Activated CD4-positive, alpha-beta T cell treated with anti-CD3 and anti-CD28 coated beads, Interleukin-2, amount 10 ng/mL, durations not matched to agents 7 days and 5 days (primary cell): ENCODE measurements at places on chromosomes 1 and 21. TPM values are rescaled to one million over a fixed set of nuclear protein-coding genes. Genes with fewer than 3 reads are reported as not detected.

DNA sequence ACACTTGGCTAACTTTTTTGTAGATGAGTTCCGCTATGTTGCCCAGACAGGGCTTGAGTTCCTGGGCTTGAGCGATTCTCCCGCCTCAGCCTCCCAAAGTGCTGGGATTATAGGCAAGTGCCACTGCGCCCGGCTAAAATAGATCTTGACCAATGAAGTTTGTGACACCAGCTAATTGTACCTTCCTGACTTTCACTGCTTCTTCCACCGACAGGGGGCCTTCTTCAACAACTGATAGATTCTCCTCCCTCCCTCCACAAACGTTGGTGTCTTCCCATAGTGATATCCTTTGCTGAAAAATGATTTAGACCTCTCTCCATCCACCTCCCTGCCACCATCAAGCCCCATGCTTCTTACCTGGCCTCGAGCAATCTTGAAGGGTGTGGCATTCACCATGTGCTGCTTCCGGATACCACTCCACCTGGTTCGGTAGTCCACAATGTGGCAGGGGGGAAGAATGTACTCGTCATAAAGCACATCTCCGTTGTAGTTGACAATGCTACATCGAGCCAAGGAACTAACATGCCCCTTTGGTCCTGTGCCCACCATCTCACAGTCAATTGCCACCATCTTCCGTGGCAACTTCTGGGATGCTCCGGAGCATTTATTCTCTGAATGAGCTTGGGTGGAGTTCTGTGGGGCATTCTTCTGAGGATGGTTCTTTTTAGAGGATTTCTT lies 1.6 kb upstream of the METTL25B start:
- no peak overlapping the region for H3K4me3 ChIP-seq
- no peak overlapping the region for H3K27ac ChIP-seq
- no peaks in the 10 kb centered on the region for H3K27me3 ChIP-seq
- peak; percentile 73 for DNase-seq
- H3K4me1 ChIP-seq: peaks cover 34% of the 10 kb centered on the region
- peaks cover 24% of the 10 kb centered on the region for H3K36me3 ChIP-seq

DNA sequence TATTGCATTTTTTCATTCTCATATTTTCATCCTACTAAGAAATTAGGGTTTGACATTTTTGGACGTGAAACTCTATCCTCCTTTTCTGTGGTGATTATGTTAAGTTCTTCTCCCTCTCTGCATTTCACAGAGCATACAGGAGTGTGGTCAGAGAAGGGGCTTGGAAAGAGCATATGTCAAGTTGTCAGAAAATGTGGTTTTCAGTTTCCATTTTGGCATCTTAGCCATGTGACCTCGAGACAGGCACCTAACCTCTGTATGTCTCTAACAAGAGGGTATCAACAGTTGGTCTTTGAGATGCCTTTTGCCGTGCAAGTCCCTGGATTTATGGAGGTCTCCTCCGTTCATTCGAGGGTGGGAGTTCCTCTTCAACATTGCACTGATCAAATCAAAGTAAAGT lies 140.7 kb downstream of the CYYR1 start:
- H3K27ac ChIP-seq: no peak overlapping the region
- no peak for DNase-seq
- H3K27me3 ChIP-seq: no peaks in the 10 kb centered on the region

The TAS1R3 gene
- total RNA-seq: 3.7 TPM

The DIRAS3 gene
- not detected for total RNA-seq

DNA sequence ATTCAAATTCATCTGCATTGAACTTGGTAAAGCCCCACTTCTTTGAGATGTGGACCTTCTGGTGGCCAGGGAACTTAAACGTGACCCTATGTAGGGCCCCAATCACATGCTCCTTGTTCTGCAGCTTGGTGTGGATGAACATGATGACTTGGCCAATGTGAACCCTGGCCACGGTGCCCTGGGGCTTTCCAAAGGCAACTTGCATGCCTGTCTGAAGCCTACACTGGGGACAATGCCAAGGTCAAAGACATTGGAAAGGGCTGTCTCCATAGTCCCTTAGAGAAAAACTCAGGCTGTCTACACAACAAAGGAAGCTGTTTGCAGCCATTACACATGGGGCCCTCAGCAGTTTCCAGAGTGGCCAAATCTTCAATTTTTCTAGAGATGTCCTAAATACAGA lies 8.9 kb upstream of the VPS13D start:
- H3K36me3 ChIP-seq: peaks cover 2% of the 10 kb centered on the region
- H3K27me3 ChIP-seq: peaks cover 19% of the 10 kb centered on the region
- H3K4me1 ChIP-seq: no peaks in the 10 kb centered on the region
- H3K4me3 ChIP-seq: no peak overlapping the region
- H3K27ac ChIP-seq: no peak overlapping the region
- no peak for DNase-seq

GRCh38 chr1:183105449-183105848 lies 80.6 kb upstream of the LAMC2 start:
- H3K4me3 ChIP-seq: no peak overlapping the region
- H3K36me3 ChIP-seq: no peaks in the 10 kb centered on the region
- H3K27me3 ChIP-seq: peaks cover 13% of the 10 kb centered on the region
- no peak overlapping the region for H3K27ac ChIP-seq

DNA sequence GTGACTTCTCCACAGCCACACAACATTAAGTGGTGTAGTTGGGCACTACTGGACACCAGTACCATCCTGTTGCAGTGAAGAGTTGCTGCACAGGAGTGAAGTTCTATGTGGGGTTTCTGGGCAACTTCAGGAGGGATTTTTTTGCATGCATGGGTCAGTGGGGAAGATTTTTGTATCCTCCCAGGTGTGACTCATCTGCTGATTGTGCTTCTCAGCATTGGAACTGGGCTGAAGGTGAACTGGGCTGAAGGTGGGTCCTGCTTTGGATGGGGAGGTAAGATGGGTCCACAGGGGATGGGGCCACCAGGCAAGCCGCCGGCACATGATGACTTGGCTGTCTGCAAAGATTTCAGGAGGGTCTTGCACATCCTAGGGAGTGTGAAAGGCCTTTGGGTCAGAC lies 2.6 kb downstream of the SERINC2 start:
- no peak overlapping the region for H3K27ac ChIP-seq
- H3K4me3 ChIP-seq: no peak overlapping the region
- no peaks in the 10 kb centered on the region for H3K36me3 ChIP-seq
- peaks cover 7% of the 10 kb centered on the region for H3K4me1 ChIP-seq
- no peak for DNase-seq

The ACTA1 gene
- total RNA-seq: not detected

DNA sequence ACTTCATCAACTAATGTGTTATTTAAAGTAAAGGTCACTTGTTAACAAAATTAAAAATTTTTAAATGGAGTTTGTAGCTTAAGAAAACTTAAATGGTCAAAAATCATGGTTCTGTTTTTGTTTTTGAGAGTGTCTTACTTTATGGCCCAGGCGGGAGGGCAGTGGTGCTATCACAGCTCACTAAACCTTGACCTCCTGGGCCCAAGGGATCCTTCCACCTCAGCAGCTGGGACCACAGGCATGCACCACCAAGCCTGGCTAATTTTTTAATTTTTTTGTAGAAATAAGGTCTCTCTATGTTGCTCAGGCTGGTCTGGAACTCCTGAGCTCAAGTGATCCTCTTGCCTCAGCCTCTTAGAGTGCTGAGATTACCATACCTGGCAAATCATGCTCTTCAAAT lies 111.4 kb downstream of the MAST2 start:
- H3K4me3 ChIP-seq: no peak overlapping the region
- DNase-seq: no peak
- no peaks in the 10 kb centered on the region for H3K27me3 ChIP-seq
- H3K36me3 ChIP-seq: no peaks in the 10 kb centered on the region
- no peaks in the 10 kb centered on the region for H3K4me1 ChIP-seq

The BARHL2 gene
- not detected for total RNA-seq

DNA sequence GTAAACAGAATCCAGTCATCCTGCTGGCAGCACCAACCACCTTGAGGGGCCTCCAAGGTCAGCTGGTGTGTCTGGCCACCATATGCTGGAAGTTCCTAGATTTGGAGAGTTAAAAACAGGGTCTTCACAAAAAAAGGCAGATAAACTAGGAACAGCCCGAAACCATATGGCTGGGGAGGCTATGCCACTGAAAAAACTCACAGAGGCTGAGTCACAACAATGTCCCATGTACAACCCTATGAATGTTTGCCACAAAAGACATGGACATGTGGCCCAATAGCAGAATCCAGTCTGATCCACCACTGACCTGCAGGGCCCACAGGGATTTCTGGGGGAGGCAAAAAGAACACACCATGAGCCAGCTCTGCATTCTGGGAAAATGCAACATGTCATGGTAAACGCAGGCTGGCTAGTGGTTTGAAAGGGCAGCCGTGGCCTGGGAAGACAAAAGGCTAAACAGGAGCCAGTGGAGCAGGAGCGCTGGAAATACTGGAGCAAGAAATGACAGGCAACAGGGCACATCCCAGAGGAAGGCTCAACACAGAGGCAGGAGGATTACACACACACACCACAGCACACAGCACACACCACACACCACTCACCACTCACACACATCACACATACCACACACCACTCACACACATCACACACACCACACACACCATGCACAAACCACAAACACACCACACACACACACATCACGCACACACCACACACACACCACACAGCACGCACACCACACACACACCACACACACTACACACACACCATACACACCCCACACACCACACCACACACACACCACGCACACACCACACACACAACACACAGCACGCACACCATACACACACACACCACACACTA lies 55.4 kb downstream of the HSF2BP start:
- H3K36me3 ChIP-seq: no peaks in the 10 kb centered on the region
- no peak for DNase-seq
- no peak overlapping the region for H3K4me3 ChIP-seq
- H3K4me1 ChIP-seq: peaks cover 20% of the 10 kb centered on the region
- H3K27me3 ChIP-seq: peaks cover 2% of the 10 kb centered on the region

DNA sequence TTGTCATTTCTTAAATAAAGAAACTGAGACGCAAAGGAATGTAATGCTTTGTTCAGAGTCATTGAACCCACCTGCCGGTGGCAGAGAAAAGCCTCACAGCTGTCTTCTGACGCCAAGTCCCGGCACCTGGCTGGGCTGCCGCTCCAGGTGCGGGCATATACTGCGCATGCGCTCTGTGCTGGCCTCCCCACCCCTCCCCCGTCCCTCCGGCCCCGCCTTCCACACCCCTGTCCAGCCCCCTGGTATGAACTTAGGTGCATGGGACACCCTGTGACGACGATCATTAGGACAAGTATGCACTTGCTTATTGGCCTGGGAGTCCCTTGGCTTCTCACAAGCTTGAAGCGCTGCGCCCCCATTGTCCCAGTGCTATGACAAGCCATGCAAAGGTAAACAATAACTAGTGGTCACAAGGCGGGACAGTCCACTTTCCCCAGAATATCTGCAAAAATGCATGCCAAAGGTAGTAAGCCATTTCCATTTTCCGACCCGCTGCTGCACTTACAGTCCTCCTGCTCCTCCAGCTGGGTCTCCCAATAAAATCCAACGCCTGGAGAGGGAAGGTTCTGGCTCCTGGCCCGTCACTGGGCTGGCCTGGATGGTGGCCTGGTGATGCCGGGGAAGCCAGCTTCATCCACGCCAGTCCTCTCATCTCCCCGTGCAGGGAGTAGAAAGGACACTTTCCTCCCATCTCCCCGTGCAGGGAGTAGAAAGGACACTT lies 100.4 kb downstream of the PSMG1 start:
- no peaks in the 10 kb centered on the region for H3K4me1 ChIP-seq
- DNase-seq: no peak
- no peaks in the 10 kb centered on the region for H3K36me3 ChIP-seq
- no peak overlapping the region for H3K27ac ChIP-seq
- no peak overlapping the region for H3K4me3 ChIP-seq
- H3K27me3 ChIP-seq: peaks cover 3% of the 10 kb centered on the region

GRCh38 chr21:38039841-38040240 lies 123.6 kb upstream of the KCNJ6 start:
- peaks cover 5% of the 10 kb centered on the region for H3K27me3 ChIP-seq
- DNase-seq: no peak
- no peak overlapping the region for H3K27ac ChIP-seq
- no peaks in the 10 kb centered on the region for H3K4me1 ChIP-seq

- H3K36me3 ChIP-seq: peaks cover 29% of the 10 kb centered on the region
- DNase-seq: no peak
- H3K27me3 ChIP-seq: no peaks in the 10 kb centered on the region
These were observed 23.0 kb downstream of the LRRC8B start for GRCh38 chr1:89547563-89548116.

DNA sequence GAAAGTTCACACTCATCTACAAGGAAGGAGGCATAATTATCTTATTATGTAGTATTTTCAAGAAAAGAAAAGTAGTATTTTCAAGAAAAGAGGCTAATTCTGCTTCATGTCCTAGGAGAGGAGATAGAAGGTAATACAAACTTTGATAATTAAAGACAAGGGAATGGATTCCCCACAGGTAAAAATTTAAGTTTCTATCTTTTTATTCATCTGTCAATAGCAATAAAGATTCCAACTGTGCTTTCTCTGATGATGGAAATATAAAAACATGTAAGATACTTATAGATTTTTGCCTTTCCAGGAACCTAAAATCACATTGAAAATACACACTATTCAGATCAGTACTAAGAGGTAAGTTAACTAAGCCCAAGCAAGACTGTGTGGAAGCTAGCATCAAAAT lies at the start of gene OR2M2:
Gene OR2M2 (plus strand): TSS at position 301 of the 400 bp plus-strand sequence. CDS start 5,165 bp downstream, outside the sequence.
- H3K27me3 ChIP-seq: no peaks in the 10 kb centered on the region
- H3K4me1 ChIP-seq: no peaks in the 10 kb centered on the region
- H3K4me3 ChIP-seq: no peak within 1 kb of the TSS
- H3K36me3 ChIP-seq: no peaks in the 10 kb centered on the region
- H3K27ac ChIP-seq: no peak within 1 kb of the TSS

- H3K4me1 ChIP-seq: peaks cover 7% of the 10 kb centered on the region
- DNase-seq: no peak
- H3K27me3 ChIP-seq: no peaks in the 10 kb centered on the region
- no peak overlapping the region for H3K4me3 ChIP-seq
- H3K27ac ChIP-seq: no peak overlapping the region
These were observed 434.8 kb downstream of the LMO4 start for GRCh38 chr1:87763483-87763882.

The MOB3C gene
- 21.4 TPM for total RNA-seq

DNA sequence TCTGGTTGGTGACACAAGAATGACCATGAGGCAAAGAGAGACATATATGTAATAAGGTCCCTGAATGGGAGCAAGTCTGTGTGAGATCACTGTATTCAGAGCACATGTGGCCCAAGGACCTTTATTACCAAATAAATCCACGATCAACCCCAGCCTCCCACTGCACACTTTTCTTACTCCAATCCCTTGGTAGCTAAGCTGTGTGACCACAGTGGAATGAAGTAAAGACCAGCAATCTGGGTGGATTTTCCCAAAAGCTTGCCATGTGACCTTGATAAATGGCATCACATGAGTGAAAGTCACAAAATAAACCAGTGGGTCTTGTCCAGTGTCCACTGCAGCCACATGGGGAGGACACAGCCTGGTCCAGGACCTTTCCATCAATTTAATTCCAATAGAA lies 36.7 kb upstream of the TLR5 start:
- H3K27me3 ChIP-seq: peaks cover 15% of the 10 kb centered on the region
- H3K36me3 ChIP-seq: no peaks in the 10 kb centered on the region
- H3K27ac ChIP-seq: no peak overlapping the region
- peaks cover 20% of the 10 kb centered on the region for H3K4me1 ChIP-seq
- no peak overlapping the region for H3K4me3 ChIP-seq

- H3K4me1 ChIP-seq: no peaks in the 10 kb centered on the region
- H3K36me3 ChIP-seq: no peaks in the 10 kb centered on the region
- no peak overlapping the region for H3K4me3 ChIP-seq
These were observed 328.9 kb upstream of the USP25 start for GRCh38 chr21:15400905-15401304.

GRCh38 chr21:45404730-45405270 lies at the start of gene COL18A1:
TSS of gene COL18A1 (plus strand) at chr21:45405165. CDS start at chr21:45405231, 66 bp downstream.
- H3K4me3 ChIP-seq: peak within 1 kb of the TSS; percentile 51
- H3K4me1 ChIP-seq: peaks cover 7% of the 10 kb centered on the region
- peaks cover 1% of the 10 kb centered on the region for H3K36me3 ChIP-seq
- peak; percentile 30 for DNase-seq
- no peak within 1 kb of the TSS for H3K27ac ChIP-seq
- peaks cover 56% of the 10 kb centered on the region for H3K27me3 ChIP-seq

The TAL1 gene
- total RNA-seq: not detected

The CD5L gene
- total RNA-seq: not detected
